ENCODE measurements at places on chromosomes 7 and 10.

- DNase-seq, result no peak
These were observed 7.1 kb downstream of the FGF8 start for GRCh38 chr10:101768791-101769170.

- no peak for DNase-seq
These were observed 189.1 kb upstream of the INHBA start for GRCh38 chr7:41891950-41892349.

DNA sequence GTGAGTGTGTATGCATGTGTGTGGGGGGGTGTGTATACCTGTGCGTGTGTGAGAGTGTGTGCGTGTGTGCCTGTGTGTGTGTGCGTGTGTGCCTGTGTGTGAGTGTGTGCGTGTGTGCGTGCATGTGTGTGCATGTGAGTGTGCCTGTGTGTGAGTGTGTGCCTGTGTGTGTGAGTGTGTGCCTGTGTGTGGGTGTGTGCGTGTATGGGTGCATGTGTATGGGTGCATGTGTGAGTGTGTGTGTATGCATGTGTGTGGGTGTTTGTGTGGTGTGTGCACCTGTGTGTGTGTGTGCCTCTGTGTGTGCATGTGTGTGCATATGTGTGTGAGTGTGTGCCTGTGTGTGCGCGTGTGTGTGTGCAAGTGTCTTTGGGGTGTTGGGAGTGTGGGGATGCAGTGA is 6.4 kb downstream of the ANTXRL start:
- no peak for DNase-seq

GRCh38 chr7:111727905-111728634 is 165.8 kb upstream of the IMMP2L start:
- DNase-seq, result no peak

GRCh38 chr10:50679149-50679548 is 55.4 kb upstream of the SGMS1 start:
- no peak for DNase-seq

- no peak for DNase-seq
These were observed 56.2 kb downstream of the PTPRE start for GRCh38 chr10:127963136-127963535.

Measured in activated T-cell treated with anti-CD3 and anti-CD28 coated beads, Interleukin-2, amount 50 U/mL, for 4 hours (primary cell).